EH (cell line): ENCODE measurements at places on chromosomes 6 and 20.
A peak's percentile ranks its signal among the peaks of the same experiment; 100 is the strongest.

- peak; percentile 53 for DNase-seq
These were observed 253.0 kb downstream of the QKI start for GRCh38 chr6:163667372-163668060.

GRCh38 chr20:49157146-49157545 lies 31.0 kb downstream of the STAU1 start:
- no peak for DNase-seq

DNA sequence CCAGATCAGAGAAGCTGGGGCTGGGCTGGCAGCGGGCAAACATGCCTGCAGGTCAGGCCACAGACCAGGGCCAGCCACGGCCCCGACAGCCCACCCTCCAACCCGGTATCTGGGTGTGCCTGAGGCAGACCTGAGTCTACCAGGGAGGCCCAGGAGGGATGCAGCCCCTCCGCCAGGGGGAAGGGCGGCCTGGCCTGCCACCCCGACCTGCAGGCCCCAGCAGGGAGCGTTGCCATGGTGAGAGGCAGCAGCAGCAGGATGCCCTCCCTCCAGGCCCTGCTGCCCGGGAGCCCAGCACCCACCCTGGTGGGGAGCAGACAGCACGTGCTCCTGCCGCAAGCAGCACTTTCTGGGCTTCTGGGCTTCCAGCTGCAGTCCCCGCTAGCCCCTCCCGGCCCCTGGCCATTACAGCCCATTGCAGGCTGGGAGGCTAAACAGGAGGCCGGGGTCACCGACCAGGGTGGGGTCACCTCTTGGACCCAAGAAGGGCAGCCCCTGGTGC lies 3.8 kb upstream of the EEF1A2 start:
- no peak for DNase-seq

DNA sequence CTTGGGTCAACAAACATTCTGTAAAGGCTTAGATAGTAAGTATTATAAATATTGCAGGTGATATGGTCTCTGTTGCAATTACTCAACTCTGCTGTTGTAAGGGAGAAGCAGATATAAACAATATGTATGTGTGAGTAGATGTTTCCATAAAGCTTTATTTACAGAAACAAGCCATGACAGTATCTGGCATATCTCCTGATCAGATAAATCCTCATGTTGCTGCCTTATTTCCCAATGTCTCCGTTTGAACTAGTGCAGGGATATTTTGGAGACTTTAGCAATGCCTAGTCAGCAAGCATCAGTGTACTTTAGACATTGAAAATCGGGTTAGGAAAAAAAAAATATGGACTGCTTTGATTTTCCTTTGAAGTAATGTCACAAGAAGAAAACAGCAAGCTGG lies 96.1 kb downstream of the LAMA2 start:
- peak; percentile 4 for DNase-seq

DNA sequence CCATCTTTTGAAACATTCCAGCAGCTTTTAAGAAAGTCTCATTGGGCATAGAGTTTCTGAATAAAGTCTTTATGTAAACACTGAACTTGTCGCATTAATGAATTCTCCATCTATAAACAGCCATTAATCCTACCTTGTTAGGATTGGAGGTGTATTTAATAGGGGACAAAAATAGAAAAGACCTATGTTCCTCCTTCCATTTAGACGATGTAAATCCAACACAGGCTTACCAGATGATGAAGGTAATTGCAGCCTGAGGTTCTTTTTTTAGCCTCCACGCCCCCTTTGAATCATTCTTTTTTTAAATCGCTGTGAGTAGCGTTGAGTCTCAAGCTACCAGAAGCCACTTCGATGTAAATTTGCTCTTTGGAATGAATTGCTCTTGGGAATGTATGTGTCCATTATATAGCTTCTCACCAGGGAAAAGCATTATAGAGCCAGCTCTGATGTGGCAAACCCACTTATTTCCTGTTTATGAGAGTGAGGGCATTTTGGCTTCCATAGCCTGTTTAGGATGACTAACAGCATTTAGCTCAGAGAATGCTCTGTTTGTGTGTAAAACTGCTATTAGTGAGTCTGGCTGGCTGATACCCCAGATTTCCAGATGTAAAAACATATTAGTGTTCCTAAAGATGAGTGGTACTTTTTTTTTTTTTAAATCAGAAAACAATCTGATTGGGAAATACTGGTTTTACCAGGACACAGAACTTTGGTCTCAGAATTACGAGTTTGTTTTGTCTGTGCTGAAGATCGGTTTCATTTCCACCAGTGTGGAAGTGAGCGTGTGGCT lies 74.9 kb upstream of the CLDN20 start:
- DNase-seq, result peak; percentile 97

- no peak for DNase-seq
These were observed 64.2 kb upstream of the MAP3K4 start for GRCh38 chr6:160927416-160927815.

- no peak for DNase-seq
These were observed 239.6 kb downstream of the LRFN2 start for GRCh38 chr6:40347571-40348011.

DNA sequence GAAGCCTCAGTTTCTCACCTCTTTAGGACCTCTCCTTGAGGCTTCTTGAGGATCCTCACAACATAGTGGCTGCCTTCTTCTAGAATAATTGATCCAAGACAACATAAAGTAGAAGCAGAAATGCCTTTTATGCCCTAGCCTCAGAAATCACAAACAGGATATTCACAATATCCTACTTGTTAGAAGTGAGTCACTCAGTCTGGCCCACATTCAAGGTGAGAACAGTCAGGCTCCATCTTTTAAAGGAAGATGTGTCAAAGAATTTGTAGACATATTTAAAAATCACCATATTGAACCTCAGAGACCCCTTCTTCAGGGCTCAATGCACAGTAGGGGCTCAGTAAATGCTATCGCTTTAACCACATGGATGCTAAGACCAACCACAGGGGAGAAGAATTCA lies 20.8 kb upstream of the FAM83D start:
- no peak for DNase-seq

DNA sequence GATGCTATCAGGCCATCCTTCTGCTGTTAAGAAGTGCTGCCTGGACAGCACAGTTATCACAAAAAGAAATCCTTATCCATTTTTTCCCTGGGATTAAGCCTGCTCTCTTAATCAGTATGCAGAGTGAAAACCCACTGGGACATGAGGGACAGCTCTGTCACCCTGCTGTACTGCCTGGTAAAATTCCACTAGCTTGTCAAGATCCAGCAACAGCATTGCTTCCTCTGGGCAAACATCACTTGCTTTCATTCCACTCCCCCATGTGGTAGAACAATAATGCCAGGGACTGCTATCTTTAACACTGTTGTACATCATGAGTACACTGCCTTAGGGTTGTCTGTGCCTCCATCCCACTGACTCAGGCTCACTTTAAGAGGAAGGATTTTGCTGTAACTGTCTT lies 331.3 kb downstream of the KIF16B start:
- DNase-seq, result no peak

- no peak for DNase-seq
These were observed 5.5 kb downstream of the NPEPL1 start for GRCh38 chr20:58697867-58698703.

DNA sequence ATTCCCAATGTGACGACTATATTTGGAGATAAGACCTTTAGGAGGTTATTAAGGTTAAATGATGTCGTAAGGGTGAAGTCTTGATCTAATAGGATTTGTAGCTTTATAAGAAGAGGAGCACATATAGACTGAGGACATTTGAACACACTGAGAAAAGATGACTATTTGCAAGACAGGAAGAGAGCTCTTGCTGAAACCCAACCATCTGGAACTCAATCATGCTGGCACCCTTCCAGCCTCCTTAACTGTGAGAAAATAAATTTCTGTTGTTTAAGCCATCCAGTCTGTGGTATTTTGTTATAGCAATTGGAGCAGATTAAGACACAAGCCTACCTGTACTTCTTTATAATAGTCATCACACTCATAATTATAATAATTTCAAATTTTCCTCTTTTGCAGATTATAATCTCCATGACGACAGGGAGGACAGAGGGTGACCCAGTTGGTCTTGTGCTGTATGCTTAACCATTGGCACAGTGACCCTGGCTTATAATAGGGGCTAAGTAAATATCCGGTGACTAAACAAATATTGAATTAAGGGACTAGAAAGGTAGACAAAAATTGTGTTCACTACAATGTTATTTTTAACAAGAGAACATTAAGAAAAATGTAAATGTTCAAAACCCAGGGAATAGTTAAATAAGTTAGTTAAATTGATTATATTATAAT lies 206.4 kb upstream of the HDDC2 start:
- DNase-seq, result peak; percentile 20
